ENCODE measurements at places on chromosomes 7 and 10.

DNA sequence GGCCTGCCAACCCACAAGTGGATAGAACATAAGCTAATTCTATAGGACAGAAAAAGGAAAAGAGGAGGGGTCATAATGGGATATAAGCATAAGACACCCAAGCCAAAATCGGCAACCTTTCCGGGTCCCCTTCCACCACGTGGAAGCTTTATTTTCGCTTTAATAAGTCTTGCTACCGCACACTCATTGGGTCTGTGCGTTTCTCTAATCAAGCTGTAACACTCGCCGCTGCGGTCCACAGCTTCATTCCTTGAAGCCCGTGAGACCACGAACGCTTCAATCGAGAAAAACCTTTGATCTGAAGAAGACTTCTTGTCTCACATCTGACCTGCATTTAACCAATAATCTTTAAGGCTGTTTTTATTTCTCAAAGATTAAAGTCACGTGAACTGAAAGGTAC, 35.8 kb upstream of the HECW1 start:
- ATAC-seq = no peak

DNA sequence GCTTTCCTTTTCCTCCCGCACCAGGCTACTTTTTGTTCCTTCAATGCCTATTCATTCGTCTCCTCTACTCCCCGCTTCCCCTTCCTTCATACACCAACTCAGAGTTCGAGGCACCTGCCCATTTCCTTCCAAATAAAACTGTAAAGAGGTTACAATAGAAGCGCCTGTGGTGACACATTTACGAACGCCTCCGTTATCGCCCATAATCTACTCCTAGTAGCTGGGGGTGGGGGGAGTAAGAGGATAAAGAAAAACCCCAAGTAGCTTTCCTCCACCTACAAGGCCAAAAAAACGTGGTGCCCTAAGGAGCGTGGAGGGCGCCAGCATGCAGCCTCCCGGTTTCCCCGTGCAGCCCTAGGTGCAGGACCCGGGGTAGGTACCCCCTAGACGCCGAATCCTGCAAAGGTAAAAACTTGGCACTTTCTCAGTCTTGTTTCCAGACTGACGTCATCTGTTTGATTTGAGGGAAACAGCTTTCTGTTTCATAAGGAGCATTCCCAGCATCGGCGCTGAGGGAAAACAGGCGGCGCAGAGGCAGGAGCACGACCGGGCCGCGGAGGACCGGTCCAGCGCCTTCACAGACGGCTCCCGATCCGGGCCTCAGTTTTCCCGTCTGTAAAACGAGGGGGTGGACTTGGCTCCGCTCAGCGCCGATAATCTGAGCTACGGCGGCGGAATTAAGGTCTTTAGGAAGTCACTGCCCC, 922 bp downstream of the PPA1 start:
- peak; percentile 58 for ATAC-seq

DNA sequence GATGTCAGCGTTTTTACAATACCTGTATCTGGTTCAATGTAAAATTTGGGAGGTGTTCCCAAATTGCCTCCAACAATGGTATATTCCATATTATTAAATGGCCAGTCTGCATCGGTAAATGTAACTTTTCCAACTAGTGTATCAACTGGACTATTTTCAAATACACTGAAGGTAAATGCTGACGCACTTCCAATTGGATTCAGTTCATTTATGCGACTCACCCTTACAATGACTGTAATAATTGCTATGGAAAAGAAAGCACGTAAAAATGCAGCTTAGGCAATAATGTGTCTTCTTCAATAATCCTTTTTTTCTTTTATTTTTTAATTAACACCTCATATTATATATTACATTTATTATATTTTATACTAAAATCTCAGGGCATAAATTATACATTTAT, 209.1 kb downstream of the HGF start:
- no peak for ATAC-seq

- no peak for ATAC-seq
These were observed 10.4 kb upstream of the USP54 start for GRCh38 chr10:73601486-73601921.

GRCh38 chr7:36638586-36639263, 85.6 kb downstream of the AOAH start:
- no peak for ATAC-seq

DNA sequence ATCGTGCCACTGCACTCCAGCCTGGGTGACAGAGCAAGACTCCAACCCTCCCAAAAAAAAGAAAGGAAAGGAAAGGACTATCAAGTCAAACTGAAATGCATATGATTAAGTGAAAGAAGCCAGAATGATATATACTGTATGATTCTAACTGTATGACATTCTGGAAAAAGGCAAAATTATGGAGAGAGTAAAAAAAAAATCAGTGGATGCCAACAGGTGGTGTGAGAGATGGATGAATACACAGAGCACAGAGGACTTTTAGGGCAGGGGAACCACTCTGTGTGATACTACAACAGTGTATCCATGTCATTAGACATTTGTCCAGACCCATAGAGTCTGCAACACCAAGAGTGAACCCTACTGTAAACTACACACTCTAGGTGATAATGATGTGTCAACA, 99.2 kb downstream of the SLIT1 start:
- no peak for ATAC-seq

DNA sequence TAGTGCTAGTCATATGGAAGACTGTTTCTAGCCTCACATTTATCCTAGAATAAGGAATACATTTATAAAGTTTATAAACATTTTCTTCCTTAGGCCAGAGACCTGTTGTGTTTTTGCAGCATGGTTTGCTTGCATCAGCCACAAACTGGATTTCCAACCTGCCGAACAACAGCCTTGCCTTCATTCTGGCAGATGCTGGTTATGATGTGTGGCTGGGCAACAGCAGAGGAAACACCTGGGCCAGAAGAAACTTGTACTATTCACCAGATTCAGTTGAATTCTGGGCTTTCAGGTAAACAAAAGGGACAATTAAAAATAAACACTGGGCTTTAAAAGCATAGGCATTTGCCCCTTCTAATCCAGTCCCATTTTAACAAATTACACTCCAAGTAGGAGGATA, 4.2 kb downstream of the LIPF start:
- ATAC-seq = no peak

- ATAC-seq = no peak
These were observed 5.5 kb downstream of the OPN4 start for GRCh38 chr10:86659721-86660453.

DNA sequence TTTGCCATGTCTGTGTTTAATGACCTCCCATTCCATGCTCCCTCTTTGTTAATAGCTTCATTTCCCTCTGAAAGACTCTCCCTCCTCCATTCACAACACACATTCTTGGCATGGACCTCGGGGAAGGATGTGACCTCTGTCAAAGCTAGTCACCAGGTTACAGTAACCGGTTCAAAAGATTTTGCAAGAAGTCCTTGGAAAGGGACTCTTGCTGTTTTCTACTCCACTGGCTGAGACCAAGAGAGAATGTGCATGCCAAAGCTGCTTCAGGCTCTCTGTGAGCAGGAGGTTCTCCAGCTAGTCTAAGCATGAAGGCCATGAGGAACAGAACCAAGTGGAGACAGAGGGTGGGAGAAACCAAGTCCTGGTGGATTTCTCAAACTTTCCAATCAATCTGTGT, 732.6 kb downstream of the CCSER2 start:
- ATAC-seq = no peak

DNA sequence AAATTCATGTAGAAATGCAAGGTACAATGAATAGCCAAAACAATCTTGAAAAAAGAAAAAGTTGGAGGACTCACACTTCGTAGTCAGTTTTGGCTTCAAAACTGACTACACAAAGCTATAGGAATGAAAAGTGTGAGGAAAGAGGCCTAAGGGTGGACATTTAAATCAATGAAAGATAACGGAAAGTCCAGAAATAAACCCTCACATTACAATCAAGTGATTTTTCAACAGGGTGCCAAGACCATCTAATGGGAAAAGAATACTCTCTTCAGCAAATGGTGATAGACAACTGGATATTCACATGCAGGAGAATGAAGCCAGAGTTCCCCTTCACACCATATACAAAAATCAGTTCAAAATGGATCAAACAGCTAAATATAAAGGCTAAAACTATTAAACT, 106.8 kb downstream of the SRPK2 start:
- no peak for ATAC-seq

DNA sequence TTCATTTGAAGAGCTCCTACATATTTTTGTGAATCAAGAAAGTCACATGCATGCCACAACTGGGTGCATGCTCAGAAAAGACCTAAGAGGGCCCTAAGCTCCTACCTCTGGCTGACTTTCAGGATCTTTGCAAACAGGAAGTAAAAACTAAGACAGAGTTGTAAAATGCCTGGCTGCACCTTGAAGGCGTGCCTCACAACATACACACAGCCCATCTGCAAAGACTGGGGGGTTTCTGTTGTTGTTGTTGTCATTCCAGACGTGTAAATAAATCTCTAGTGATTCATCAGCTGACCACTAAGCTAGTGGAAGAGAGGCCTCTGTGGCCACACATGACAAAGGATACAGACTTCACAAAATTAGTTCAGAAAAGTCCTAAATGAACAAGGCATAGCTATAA, 31.8 kb downstream of the SMURF1 start:
- no peak for ATAC-seq

- ATAC-seq = peak; percentile 70
These were observed 109.9 kb downstream of the ZMIZ1 start for GRCh38 chr10:79178614-79179163.

GRCh38 chr10:122044713-122045112, 55.8 kb downstream of the TACC2 start:
- ATAC-seq = no peak

GRCh38 chr10:15745751-15746150, 26.0 kb upstream of the ITGA8 start:
- ATAC-seq = no peak

Measured in SK-N-SH treated with all-trans-retinoic acid at 6 μM for 48 hours (cell line).